Activated CD4-positive, alpha-beta T cell treated with anti-CD3 and anti-CD28 coated beads, Interleukin-2, amount 10 ng/mL, durations not matched to agents 24 days and 14 days (primary cell): ENCODE measurements at places on chromosomes 3 and 15. TPM values are rescaled to one million over a fixed set of nuclear protein-coding genes. Genes with fewer than 3 reads are reported as not detected.

- no peak overlapping the region for H3K27ac ChIP-seq
- H3K4me3 ChIP-seq, result no peak overlapping the region
- peaks cover 2% of the 10 kb centered on the region for H3K4me1 ChIP-seq
- peaks cover 1% of the 10 kb centered on the region for H3K27me3 ChIP-seq
- H3K36me3 ChIP-seq, result no peaks in the 10 kb centered on the region
These were observed 14.6 kb downstream of the HDAC11 start for GRCh38 chr3:13494463-13495350.

DNA sequence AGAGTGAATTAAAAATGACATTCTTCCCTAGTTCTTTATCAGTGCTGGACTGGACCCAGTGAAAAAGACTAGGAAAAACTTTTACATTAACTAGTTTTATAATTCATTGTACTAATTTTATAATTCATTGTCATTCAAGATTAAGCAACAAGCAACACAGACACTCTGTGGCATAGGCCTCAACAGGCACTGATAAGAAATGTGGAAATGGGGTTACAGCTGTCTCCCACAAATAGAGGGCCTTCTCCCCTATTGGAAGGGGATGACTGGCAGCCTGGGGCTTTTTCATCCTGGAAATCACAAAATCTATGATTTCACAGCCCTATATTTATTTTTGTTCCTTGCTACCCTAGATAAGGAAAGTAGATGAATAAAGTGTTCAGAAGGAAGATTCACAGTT, 370.6 kb downstream of the GBE1 start:
- no peaks in the 10 kb centered on the region for H3K4me1 ChIP-seq
- no peaks in the 10 kb centered on the region for H3K27me3 ChIP-seq
- H3K27ac ChIP-seq, result no peak overlapping the region
- no peak overlapping the region for H3K4me3 ChIP-seq
- no peaks in the 10 kb centered on the region for H3K36me3 ChIP-seq

DNA sequence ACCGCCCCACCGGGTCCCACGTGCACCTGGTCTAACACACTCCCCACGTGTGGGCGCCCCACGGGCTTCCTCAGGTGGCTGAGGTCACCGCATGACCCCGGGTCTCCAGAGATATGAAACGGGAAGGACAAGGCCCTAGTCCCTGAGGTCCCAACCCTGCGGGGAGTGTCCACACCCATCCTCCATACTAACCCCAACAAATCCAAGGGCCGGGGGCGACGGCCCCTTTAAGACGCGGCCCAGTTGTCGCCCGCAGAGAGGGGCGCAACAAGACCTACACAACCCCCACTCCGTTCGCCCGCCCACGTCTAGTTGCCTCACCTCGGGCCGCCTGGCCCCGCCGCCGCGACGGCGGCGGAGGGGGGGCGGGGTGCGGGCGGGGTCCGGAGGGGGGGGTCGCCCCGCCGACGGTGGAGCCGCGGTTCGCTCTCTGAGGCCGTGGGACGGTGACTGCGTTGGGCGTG, 396 bp downstream of the INO80 start:
- H3K27me3 ChIP-seq, result peaks cover 2% of the 10 kb centered on the region
- H3K36me3 ChIP-seq, result peaks cover 13% of the 10 kb centered on the region
- peaks cover 17% of the 10 kb centered on the region for H3K4me1 ChIP-seq
- H3K4me3 ChIP-seq, result peak overlapping the region; percentile 91
- peak; percentile 91 for DNase-seq
- H3K27ac ChIP-seq, result peak overlapping the region; percentile 99

DNA sequence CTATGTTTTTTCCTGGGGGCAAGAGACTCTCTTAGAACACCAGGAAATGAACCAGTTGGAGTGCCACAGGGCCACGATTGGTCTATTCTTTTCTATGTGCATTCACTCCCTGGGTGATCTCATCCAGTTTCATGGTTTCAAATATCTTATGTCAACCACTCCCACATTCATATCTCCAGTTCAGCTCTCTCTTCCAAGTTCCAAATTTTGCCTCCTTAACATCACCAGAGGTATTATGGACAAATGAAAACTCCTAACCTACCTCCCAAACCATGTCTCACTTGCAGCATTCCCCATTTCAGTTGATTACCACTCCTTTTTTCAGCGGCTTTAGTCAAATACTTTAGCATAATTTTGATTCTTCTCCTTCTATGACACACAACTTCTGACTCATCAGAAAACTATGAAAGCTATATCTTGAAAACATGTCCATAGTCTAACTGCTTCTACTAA, 203.1 kb upstream of the SEMA6D start:
- no peak for DNase-seq
- H3K27me3 ChIP-seq, result no peaks in the 10 kb centered on the region
- no peak overlapping the region for H3K27ac ChIP-seq
- no peaks in the 10 kb centered on the region for H3K4me1 ChIP-seq
- H3K4me3 ChIP-seq, result no peak overlapping the region

GRCh38 chr3:32432711-32433530, 41.3 kb downstream of the CMTM7 start:
- peak overlapping the region; percentile 95 for H3K27ac ChIP-seq
- peak; percentile 87 for DNase-seq
- peaks cover 73% of the 10 kb centered on the region for H3K4me1 ChIP-seq
- H3K36me3 ChIP-seq, result peaks cover 6% of the 10 kb centered on the region

DNA sequence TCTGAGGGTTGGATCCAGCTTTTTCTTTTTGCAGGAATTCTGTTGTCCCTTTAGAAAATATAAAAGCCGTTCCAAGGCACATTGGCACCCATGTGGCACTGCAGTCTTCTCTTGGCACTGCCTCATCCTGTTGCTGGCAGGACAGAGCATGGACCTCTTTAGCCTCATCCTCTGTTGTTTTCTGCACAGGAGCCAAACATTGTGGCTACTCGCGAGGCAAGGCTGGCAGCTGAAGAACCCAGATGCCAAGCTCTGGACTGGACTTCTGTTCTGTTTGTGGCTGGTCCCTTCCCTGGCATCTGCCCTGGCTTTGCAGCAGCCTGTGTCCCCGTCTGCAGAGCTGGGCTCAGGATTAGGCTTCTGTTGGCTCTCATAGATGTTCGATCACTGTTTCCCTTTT, 224.7 kb upstream of the TBC1D5 start:
- H3K4me3 ChIP-seq, result no peak overlapping the region
- DNase-seq, result no peak
- no peaks in the 10 kb centered on the region for H3K36me3 ChIP-seq
- H3K4me1 ChIP-seq, result no peaks in the 10 kb centered on the region
- H3K27ac ChIP-seq, result no peak overlapping the region

- peaks cover 8% of the 10 kb centered on the region for H3K4me1 ChIP-seq
- H3K27ac ChIP-seq, result no peak overlapping the region
- no peak for DNase-seq
- no peaks in the 10 kb centered on the region for H3K27me3 ChIP-seq
These were observed 129.2 kb upstream of the CBLB start for GRCh38 chr3:105997800-105998526.

DNA sequence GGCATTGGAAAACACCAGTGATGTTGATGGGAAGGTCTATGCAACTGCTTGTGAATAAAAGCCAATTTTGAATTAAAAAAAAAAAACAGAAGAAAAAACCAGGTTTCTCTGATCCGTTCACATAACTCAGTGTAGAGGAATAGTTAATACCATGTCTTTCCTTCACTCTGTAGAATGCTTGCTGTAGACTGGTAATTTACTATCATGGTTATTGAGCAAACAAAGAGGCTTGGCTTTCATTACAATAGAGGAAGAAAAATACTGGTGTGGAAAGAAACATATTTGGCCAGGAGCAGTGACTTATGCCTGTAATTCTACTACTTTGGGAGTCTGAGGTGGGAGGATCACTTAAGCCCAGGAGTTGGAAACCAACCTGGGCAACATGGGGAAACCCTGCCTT, 41.1 kb downstream of the GATM start:
- H3K27ac ChIP-seq, result no peak overlapping the region
- no peak for DNase-seq
- H3K4me3 ChIP-seq, result no peak overlapping the region

DNA sequence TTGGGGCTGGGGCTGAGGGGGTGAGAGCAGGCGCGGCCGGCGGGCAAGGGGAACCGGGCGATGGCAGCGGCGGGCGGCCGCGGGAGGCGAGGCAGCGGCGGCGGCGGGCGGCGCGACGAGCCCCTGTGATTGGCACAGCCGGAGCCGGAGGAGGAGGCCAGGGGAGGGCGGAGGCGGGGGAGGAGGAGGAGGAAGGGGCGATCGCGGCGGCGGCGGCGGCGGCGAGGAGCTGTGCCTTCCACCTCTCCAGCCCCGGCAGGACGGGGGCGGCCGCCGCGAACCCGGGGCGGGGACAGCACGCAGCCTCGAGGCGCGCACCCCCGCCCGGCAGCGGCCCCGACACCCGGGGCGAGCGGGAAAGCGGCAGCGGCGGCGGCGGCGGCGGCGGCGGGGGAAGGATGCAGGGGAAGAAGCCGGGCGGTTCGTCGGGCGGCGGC, at the start of gene SLCO3A1:
TSS of gene SLCO3A1 (plus strand) at position 198 of the 437 bp plus-strand sequence.
- peak within 1 kb of the TSS; percentile 87 for H3K4me3 ChIP-seq
- peaks cover 9% of the 10 kb centered on the region for H3K27me3 ChIP-seq
- H3K4me1 ChIP-seq, result peaks cover 59% of the 10 kb centered on the region
- H3K27ac ChIP-seq, result peak within 1 kb of the TSS; percentile 85
- peaks cover 3% of the 10 kb centered on the region for H3K36me3 ChIP-seq

- no peaks in the 10 kb centered on the region for H3K4me1 ChIP-seq
- DNase-seq, result no peak
- no peak overlapping the region for H3K27ac ChIP-seq
- no peak overlapping the region for H3K4me3 ChIP-seq
These were observed 142.4 kb downstream of the ZPLD1 start for GRCh38 chr3:102577082-102577789.

GRCh38 chr3:123664753-123665152, 79.9 kb upstream of the HACD2 start:
- DNase-seq, result no peak
- H3K27ac ChIP-seq, result no peak overlapping the region
- H3K27me3 ChIP-seq, result peaks cover 9% of the 10 kb centered on the region
- no peak overlapping the region for H3K4me3 ChIP-seq

DNA sequence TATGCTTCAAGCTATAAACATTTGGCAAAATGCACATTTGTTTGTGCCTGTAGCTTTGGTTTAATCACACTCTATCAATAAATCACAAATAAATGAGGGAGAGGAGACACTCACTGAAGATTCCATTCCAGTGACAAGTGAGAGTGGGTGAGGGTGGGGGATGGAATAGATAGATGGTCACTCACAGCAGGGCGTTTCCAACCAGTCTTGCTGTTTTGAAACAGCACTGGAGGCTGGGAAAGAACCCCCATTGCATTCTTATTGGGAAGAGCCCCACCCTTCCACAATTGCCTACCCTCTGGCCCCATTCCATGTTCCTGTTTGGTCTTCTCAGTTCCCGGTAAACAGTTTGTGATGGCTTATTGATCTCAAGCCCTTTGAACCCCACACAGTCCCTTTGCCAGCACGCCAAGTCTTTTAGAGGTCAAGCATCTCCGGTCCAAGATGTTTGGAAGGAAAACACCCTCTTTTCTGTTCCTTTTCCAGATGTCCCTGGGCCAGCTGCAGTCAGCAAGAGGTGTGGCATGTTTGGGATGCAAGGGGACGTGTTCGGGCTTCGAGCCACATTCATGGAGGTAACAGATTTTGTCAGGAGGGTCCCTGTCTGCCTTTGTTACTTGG, 30.7 kb downstream of the LMCD1 start:
- H3K36me3 ChIP-seq, result no peaks in the 10 kb centered on the region
- no peak overlapping the region for H3K4me3 ChIP-seq
- H3K4me1 ChIP-seq, result no peaks in the 10 kb centered on the region
- no peaks in the 10 kb centered on the region for H3K27me3 ChIP-seq
- DNase-seq, result no peak
- no peak overlapping the region for H3K27ac ChIP-seq

DNA sequence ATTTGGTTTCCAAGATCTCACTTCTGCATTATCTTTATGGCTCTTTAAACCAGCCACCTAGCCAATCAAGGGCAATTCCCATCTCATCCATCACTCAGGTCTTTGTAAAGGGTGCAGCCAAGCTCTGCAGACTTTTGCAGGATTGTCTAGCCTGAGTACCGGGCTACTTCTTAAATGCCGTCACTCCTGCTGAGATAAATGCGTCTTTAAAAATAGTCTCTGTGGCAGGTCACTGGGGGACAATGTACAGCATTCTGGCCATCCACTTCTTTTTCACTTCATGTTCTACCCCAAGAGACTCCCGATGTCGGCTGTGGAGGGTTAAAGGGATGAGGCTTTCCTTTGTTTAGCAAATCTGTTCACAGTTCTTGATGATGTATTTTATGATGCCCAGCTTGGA, 194.7 kb downstream of the SV2B start:
- H3K36me3 ChIP-seq, result no peaks in the 10 kb centered on the region
- DNase-seq, result no peak
- peaks cover 18% of the 10 kb centered on the region for H3K27me3 ChIP-seq
- no peaks in the 10 kb centered on the region for H3K4me1 ChIP-seq
- no peak overlapping the region for H3K4me3 ChIP-seq

DNA sequence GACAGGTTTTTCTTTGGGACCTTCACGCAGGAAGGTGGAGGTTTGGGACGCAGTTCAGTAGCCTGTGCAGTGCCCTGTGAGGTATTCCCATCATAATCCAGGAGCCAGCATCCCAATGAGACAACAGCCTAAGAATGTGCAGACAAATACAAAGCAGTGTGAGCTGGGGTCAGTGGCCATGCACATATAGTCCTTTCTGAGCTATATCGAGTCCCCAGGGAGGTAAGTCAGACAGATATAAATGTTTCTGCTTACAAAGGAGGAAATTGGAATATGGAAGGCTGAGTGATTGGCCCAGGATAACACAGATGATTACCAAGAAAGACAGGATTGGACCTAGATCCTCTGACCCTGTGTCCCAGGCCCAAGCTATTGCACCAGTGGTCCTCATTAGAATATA, 216.6 kb upstream of the TRIM42 start:
- no peak for DNase-seq
- no peak overlapping the region for H3K4me3 ChIP-seq
- H3K4me1 ChIP-seq, result no peaks in the 10 kb centered on the region
- H3K36me3 ChIP-seq, result no peaks in the 10 kb centered on the region
- peaks cover 2% of the 10 kb centered on the region for H3K27me3 ChIP-seq

- DNase-seq, result no peak
- H3K27ac ChIP-seq, result peak overlapping the region; percentile 16
- H3K4me1 ChIP-seq, result peaks cover 7% of the 10 kb centered on the region
These were observed 8.1 kb upstream of the VPS39 start for GRCh38 chr15:42215913-42216829.

GRCh38 chr15:77034695-77035489, 36.0 kb downstream of the TSPAN3 start:
- peak overlapping the region; percentile 61 for H3K27ac ChIP-seq
- no peak for DNase-seq
- no peaks in the 10 kb centered on the region for H3K27me3 ChIP-seq

GRCh38 chr3:69294014-69294766, 91.7 kb downstream of the FRMD4B start:
- H3K4me3 ChIP-seq, result no peak overlapping the region
- no peaks in the 10 kb centered on the region for H3K36me3 ChIP-seq
- no peaks in the 10 kb centered on the region for H3K27me3 ChIP-seq
- peaks cover 5% of the 10 kb centered on the region for H3K4me1 ChIP-seq

Gene CYP1A2
- not detected in 2 replicates for total RNA-seq

Gene AMT
- 2.6 and 3.7 TPM in 2 replicates for total RNA-seq

Gene AGBL1
- not detected in 2 replicates for total RNA-seq
